BJ (cell line): ENCODE measurements at places on chromosomes 16 and 17. TPM values are rescaled to one million over a fixed set of nuclear protein-coding genes. Genes with fewer than 3 reads are reported as not detected.

KRTAP9-9 gene
- not detected in 2 replicates for polyA plus RNA-seq

CLEC3A gene
- polyA plus RNA-seq = not detected in 2 replicates

CRYBA1 gene
- not detected in 2 replicates for polyA plus RNA-seq

- no peak for DNase-seq
Observed at GRCh38 chr17:38352245-38353085, 821 bp downstream of the SOCS7 start.

DNA sequence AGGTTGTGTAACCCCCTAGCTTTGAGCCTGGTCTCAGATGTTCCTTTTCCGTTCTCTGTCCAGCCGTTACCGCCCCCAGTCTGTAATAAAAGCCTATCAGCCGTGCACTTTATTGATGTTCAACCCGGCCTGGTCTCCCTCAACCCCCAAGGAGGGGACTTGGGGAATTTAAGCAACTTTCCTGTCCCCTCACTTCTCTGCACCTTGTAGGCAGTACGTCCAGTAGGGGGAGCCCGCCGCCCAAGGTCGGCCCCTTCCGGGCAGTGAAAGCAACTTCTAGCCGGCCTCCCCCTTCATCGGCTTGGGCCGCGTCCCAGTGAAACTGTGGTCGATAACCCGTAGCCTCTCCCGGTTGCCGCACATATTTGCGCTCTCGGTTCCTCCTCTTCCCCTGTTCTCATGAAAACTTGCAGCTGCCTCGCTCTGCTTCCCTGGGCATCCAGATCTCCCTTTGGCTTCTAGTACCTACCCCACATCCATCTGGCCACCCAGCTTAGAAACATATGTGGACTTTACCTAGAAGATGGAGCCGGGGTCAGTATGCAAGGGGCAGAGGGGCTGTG, 7.9 kb downstream of the PNPO start:
- DNase-seq = no peak

GRCh38 chr17:36863131-36863530, 74.1 kb upstream of the LHX1 start:
- DNase-seq = no peak

DNA sequence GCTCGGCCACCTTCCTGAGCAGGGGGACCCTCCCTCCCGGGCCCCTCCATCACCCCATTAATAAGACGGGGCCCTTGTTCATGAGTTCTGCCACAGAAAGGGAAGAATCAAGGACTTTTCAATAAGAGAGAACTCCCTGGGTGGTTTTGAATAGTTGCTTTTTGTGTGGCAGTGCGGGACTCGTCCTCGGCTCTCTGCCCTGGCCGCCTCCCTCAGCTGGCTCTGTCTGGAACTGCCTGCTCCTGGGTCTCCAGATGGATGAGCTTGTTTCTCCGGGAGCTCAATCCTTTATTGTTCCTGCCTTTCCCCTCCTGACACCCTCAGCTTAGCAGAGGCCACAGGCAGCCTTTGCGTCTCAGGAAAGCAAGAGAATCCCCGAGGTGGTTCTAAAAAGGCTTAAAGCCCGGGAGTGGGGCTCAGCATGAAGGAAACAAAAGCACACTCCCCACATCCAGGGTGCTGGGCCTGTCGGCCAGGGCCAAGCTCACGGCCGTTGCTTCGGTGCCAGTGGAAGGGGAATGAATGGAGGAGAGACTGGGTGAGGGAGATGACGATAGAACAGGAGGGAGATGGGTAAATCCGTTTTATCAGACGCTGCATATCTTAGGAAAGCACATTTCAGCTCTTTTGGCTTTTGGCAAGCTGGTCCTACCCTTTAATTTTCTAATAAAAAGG, 60.2 kb downstream of the RAI1 start:
- no peak for DNase-seq

- DNase-seq = no peak
Observed at GRCh38 chr17:54493691-54494090, 407.0 kb upstream of the TOM1L1 start.

- DNase-seq = no peak
Observed at GRCh38 chr17:14161419-14161818, 75.2 kb downstream of the CDRT15 start.

GRCh38 chr17:4856937-4857314, 23.8 kb downstream of the MINK1 start:
- no peak for DNase-seq

GRCh38 chr17:40168262-40168832, 8.9 kb upstream of the RAPGEFL1 start:
- DNase-seq = no peak

GRCh38 chr17:49465331-49465903, 29.7 kb upstream of the NGFR start:
- no peak for DNase-seq

- no peak for DNase-seq
Observed at GRCh38 chr17:77458202-77459017, 317.6 kb downstream of the SEC14L1 start.

GRCh38 chr16:8581831-8582580, 8.3 kb downstream of the TMEM114 start:
- DNase-seq = no peak

- DNase-seq = no peak
Observed at GRCh38 chr16:80607204-80607603, 66.4 kb downstream of the DYNLRB2 start.
